ENCODE measurements at places on chromosomes 7 and 10.
A peak's percentile ranks its signal among the peaks of the same experiment; 100 is the strongest.

- no peak for DNase-seq
These were observed 3.1 kb downstream of the MACC1 start for GRCh38 chr7:20214132-20214531.

GRCh38 chr7:128738570-128739047, 550 bp upstream of the CALU start:
- peak; percentile 7 for DNase-seq

GRCh38 chr7:140506788-140507464, 27.6 kb upstream of the MKRN1 start:
- no peak for DNase-seq

- DNase-seq = no peak
These were observed 113.3 kb upstream of the JCAD start for GRCh38 chr10:30172673-30173072.

GRCh38 chr7:96157856-96158255, 164.0 kb downstream of the SLC25A13 start:
- DNase-seq = no peak

- DNase-seq = no peak
These were observed 17.6 kb upstream of the AQP1 start for GRCh38 chr7:30894009-30894408.

DNA sequence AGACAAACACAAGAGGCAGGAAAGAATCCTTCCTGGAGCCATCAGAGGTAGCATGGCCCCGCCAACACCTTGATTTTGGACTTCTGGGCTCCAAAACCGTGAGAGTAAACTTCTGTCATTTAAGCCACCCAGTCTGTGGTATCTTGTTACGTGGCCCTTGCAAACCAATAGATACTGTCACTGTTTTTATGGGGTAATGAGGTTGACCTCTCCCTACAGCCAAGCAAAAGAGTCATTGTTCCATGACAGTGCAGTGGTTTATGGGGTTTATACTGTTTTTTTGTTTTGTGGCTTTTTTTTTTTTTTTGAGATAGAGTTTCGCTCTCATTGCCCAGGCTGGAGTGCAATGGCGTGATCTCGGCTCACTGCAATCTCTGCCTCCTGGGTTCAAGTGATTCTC, 32.8 kb downstream of the KIAA1549 start:
- no peak for DNase-seq

DNA sequence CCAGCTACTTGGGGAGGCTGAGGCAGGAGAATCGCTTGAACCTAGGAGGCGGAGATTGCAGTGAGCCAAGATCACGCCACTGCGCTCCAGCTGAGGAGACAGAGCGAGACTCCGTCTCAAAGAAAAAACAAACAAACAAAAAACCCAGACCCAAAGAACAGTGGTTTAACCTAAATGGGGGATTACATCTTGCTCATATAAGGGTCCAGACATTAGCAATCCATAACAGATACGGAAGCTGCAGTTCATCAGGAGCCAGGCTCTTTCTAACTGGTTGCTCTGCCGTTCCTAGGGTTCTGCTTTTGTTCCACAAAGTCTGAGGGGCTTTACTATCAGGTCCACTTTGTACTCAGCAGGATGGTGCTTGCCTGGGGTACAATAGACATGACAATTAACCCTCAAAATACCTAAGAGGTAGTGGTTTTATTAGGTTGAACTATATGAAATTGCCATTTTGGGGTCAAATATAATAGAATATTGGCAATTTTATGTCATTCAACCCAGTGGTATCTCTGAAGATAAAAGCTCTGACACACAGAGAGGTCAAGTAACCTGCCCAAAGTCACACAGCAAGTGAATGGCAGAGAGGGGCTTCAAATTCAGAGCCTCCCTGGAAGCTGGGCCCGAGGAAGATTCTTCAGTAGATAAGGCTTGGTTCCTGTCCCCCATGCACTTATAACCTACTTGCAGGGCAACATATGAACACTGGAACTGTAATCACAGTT, 21.3 kb downstream of the NYAP1 start:
- no peak for DNase-seq

GRCh38 chr10:71244431-71245419, 32.4 kb downstream of the UNC5B start:
- DNase-seq = no peak

- no peak for DNase-seq
These were observed 32.8 kb downstream of the SLC39A12 start for GRCh38 chr10:17984563-17984962.

GRCh38 chr7:17506596-17506995, 208.1 kb downstream of the AHR start:
- no peak for DNase-seq

DNA sequence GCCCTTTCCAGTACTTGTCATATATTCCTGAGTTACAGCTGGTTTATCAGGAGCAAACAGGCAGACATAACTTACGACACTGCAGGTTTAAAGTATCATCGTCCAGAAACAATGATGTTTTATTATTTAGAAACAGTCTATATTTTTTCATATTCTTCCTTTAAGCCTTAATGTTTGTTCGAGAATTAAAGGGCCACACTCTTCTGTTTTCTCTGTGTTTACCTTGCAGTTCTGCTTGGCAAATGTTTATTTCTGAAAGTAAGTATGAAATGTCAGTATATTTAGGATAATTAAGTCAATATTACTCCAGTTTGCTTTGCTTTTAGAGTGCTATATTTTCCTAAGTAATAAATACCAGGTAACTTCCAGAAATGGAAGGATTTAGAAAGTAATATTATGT, 115.1 kb downstream of the VTI1A start:
- DNase-seq = no peak

- no peak for DNase-seq
These were observed 741.4 kb upstream of the POT1 start for GRCh38 chr7:125670926-125671572.

GRCh38 chr7:88455696-88456095, 149.0 kb upstream of the STEAP4 start:
- no peak for DNase-seq

GRCh38 chr7:1741246-1741645, 71.2 kb downstream of the ELFN1 start:
- no peak for DNase-seq

- DNase-seq = no peak
These were observed 53.8 kb downstream of the NCAPG2 start for GRCh38 chr7:158650821-158651225.

- no peak for DNase-seq
These were observed 392.2 kb downstream of the ACTR3B start for GRCh38 chr7:153151766-153152165.

- DNase-seq = no peak
These were observed 23.3 kb upstream of the HSPA12A start for GRCh38 chr10:116765648-116766081.

GRCh38 chr10:78406648-78407008, 373.0 kb downstream of the RPS24 start:
- no peak for DNase-seq

DNA sequence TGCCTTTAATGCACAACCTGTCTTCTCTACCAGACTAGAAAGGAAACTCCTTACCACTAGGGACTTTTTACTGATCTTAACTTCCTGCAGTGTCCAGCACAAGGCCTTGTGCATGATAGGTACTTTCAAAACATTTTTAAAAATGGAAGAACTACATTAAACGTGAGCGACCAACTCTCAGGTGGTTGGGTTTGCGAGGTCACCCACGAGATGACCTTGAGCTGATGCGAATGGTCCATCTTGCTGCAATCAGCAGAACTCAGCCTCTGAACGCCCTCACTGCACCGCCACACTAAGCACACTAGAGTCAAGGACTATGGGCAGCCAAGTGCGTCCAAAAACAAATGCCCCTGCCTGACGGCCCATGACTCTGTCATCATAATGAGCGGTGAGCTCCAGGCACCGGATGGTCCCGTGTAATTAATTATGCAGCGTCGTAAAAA, 34.9 kb upstream of the PTF1A start:
- no peak for DNase-seq

GRCh38 chr10:16904049-16904448, 86.8 kb upstream of the RSU1 start:
- DNase-seq = no peak

DNA sequence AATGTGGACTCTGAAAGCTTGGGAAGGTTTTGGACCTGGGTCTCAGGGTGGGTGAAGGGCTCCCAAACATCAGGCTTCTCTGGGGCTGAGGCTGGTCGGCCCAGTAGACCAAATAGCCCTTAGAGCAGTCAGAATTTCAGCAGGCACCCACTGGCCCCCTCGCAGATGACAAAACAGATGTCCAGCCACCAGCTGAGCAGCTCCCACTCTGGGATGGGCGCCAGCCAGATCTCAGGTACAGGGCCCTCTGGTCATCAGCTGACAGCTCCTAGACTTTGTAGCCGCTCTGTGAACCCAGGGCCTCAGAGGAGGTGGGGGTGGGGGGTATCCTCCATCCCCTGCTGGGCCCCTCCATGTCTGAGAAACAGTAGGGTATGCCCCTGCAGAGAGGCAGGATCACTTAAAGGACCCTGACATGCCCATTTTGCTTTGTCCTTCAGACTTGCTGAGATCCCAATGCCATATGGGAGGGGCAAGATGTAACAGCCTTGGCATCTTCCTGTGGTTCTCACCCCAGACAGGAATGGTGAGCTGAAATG, 26.5 kb downstream of the HSPA12A start:
- no peak for DNase-seq

GRCh38 chr10:114429581-114430335, 25.5 kb upstream of the AFAP1L2 start:
- DNase-seq = no peak

GRCh38 chr7:138188290-138188858, 112.1 kb downstream of the AKR1D1 start:
- no peak for DNase-seq

GRCh38 chr10:122316224-122316884, 45.3 kb downstream of the BTBD16 start:
- DNase-seq = no peak

GRCh38 chr10:86849181-86849894, 92.9 kb downstream of the BMPR1A start:
- no peak for DNase-seq

DNA sequence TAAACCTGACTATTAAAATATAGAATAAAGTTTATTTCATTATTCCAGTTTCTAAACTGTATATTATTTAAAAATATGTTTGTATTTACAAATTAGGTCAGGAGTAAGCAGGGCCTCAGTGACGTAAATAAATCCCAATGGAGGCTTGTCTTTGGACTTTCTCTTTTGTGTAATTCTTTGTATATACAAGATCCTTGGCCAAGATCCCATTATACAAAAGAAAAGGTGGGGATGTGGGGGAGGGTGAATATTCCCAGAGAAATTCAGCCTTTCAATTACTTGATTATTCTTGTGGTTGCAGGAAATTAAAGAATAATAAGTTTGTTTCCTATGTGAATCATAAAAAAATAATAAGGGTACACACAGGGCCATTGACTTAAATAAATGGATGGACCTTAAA, 178.7 kb upstream of the PRPS1L1 start:
- no peak for DNase-seq

GRCh38 chr10:116688241-116688711, 54.1 kb downstream of the HSPA12A start:
- DNase-seq = no peak

- DNase-seq = no peak
These were observed 93.0 kb upstream of the ZNF800 start for GRCh38 chr7:127485482-127485881.

- no peak for DNase-seq
These were observed 232.5 kb upstream of the MDFIC start for GRCh38 chr7:114689406-114689805.

GRCh38 chr10:76270464-76270863, 839.0 kb downstream of the LRMDA start:
- DNase-seq = no peak

- no peak for DNase-seq
These were observed 288.2 kb downstream of the TWIST1 start for GRCh38 chr7:18828994-18829857.

DNA sequence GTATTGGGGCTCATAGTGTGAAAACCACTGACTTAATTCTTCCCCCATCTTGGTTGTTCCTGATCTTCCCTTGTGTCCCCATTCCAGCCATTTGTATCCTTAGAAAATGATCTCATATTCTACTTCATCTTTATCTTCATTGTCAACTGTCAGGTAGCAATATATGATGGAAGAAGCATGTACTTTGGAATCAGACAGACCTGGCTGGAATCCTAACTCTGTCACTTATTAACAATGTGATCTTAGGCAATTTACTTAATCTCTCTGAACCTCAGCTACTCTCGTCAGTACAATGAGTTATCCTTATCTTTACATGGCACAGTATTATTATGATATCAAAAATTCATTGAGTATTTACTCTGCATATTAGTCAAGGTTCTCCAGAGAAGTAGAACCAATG, 10.1 kb downstream of the CFTR start:
- no peak for DNase-seq

GRCh38 chr10:13439313-13440184, 89.3 kb downstream of the BEND7 start:
- no peak for DNase-seq

GRCh38 chr7:139595806-139596205, 72.3 kb downstream of the CLEC2L start:
- no peak for DNase-seq

GRCh38 chr7:103121641-103122040, 27.3 kb downstream of the NAPEPLD start:
- no peak for DNase-seq

GRCh38 chr7:13946181-13946580, 43.3 kb downstream of the ETV1 start:
- no peak for DNase-seq

GRCh38 chr10:28302638-28303488, at the start of gene MPP7:
TSS of gene MPP7 (minus strand) at chr10:28303064. CDS start at chr10:28238604, 64,460 bp downstream.
- peak; percentile 1 for DNase-seq

GRCh38 chr10:103547391-103547946, 54.0 kb downstream of the NEURL1 start:
- no peak for DNase-seq

GRCh38 chr7:148242294-148242821, 348.2 kb upstream of the C7orf33 start:
- no peak for DNase-seq

DNA sequence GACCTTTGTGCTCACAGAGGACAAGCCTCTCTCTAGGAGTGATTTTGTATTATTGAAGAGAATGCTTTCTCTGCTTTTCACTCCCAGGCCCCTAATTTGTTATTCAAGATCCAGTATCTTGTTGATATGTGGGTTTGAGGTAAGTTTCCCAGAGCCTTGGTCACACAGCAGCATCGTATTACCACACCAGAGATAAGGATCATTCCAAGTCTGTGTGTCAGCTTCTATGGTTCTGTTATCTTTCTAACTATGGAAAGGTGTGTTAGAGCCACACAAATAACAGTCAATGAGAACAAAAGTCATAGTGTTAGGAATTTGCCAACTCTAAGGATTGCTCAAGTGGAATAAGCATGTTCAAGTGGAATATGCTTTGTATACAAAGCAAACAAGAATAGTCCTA, 1208.3 kb downstream of the GATA3 start:
- DNase-seq = no peak

All from GF-D8 (cell line).